ENCODE measurements at places on chromosomes 1 and 21.

- DNase-seq: no peak
Measured at GRCh38 chr1:158095737-158096335, 84.9 kb upstream of the CD1D start.

- no peak for DNase-seq
Measured at GRCh38 chr1:16195518-16195905, 16.9 kb downstream of the ARHGEF19 start.

GRCh38 chr1:117370071-117370470, 2.8 kb downstream of the MAN1A2 start:
- no peak for DNase-seq

DNA sequence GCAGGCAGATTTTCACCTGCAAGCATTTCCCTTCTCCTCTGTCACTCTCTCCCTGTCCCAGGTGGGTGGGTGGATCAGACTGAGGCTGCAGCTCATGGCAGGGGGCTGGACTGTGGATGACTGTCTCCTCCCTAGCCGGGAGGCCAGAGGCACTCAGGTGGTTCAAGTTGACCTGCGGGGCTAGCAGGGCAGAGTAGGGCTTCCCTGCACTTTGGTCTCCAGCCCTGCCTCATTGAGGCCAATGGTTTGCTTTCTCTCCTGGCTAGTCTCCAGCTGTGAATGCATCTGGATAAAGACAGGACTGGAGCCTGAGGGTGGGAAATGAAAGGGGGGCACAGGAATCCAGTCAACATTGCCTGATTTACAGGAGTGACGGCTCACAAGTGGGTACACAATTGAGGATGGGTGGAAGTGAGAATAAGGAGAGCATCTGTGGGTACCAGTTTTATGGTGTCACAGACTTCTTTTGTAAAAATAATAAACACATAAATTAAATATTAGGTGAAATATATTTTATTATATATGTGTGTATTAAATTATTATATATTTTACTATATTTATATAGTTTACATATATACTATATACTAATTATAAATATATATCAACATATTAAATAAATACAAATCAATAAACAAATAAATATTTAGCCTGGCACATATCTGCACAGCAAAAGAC, 25.6 kb downstream of the RUNX1 start:
- DNase-seq: no peak

DNA sequence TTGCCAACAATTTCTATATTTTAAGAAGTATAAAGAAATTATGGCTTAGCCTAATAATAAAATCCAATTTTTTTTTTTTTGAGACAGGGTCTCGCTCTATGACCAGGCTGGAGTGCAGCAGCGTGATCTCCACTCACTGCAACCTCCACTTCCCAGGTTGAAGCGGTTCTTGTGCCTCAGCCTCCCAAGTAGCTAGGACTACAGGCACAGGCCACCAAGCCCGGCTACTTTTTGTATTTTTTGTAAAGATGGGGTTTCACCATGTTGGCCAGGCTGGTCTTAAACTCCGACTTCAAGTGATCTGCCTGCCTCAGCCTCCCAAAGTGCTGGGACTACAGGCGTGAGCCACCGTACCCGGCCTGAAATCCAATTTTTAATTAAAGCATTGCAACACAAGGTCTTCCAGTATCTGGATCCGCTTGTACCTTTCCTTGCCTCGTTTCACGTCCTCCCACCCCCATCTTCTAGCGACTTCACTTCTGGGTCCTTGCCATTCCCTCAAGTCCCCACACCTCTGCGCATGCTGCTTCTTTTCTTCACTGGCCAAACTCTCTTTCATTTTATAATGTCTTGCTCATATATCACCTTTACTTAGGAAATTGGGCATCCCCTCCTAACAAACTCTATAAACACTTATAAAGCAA, 2.3 kb downstream of the FUBP1 start:
- no peak for DNase-seq

GRCh38 chr1:30345491-30346130, 377.8 kb downstream of the MATN1 start:
- no peak for DNase-seq

- DNase-seq: peak; percentile 79
Measured at GRCh38 chr1:204350857-204351573, 8.7 kb downstream of the PLEKHA6 start.

- DNase-seq: no peak
Measured at GRCh38 chr21:31011412-31011811, 26.9 kb downstream of the KRTAP19-8 start.

GRCh38 chr1:30375156-30375555, 348.2 kb downstream of the MATN1 start:
- no peak for DNase-seq

- no peak for DNase-seq
Measured at GRCh38 chr1:156392452-156392853, 23.4 kb downstream of the RHBG start.

DNA sequence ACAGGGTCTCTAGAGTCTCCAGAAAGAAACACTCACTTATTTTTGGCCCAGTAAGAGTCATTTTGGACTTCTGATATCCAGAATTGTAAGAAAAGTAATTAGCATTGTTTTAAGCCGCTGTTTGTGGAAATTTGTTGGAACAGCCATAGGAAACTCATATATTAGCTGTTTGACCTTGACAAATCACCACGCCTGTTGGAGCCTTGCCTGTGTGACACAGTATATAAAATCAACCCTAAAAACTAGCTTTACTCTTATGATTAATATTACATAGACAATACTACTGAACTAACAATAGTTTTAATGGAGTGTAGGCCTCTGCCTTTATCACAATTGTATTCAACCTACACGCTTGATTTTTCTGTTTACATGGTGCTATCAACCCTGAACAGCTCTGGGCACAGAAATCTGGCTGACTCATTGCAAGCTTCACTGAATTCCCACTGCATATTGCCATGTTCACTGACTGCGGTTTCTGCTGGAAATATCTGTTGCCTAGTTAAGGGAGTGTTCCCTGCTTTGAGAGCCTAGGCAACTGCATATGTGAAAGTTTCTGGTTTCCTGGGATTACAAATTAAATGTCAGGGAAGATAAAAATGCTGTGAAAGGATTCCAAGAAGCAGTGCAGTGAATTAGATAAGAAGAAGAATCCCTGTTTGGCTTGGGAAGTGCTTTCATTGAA, 419.5 kb upstream of the DEPDC1 start:
- peak; percentile 67 for DNase-seq

GRCh38 chr1:15352128-15352957, 57.3 kb upstream of the EFHD2 start:
- DNase-seq: no peak

GRCh38 chr1:158028969-158029368, 35.5 kb downstream of the KIRREL1 start:
- DNase-seq: no peak

GRCh38 chr1:27602462-27603308, 1.3 kb downstream of the AHDC1 start:
- DNase-seq: no peak

DNA sequence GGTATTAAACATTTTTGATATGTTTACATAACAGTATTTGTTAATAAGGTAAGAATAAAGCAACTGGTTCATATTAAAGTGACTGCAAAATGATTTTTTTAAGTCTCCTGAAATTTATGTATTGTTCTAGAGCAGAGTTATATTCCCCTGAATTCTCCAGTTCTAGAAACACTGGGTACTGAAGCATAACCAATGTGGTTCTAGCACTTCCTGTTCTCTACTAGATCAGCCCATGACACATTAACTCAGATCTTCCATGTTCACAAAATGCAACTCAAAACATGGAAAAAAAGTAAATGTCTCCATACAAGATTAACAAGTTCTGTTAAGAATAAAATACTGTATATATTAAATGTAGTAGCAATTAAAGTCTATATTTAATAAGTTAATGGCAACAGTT, 3.9 kb downstream of the NEGR1 start:
- DNase-seq: no peak

- DNase-seq: no peak
Measured at GRCh38 chr1:191348328-191348727, 809.9 kb upstream of the RGS18 start.

- DNase-seq: no peak
Measured at GRCh38 chr1:6094246-6094645, 48.6 kb downstream of the KCNAB2 start.

- peak; percentile 58 for DNase-seq
Measured at GRCh38 chr1:8661185-8662110, 156.0 kb downstream of the RERE start.

- DNase-seq: no peak
Measured at GRCh38 chr1:209993061-209993830, 55.2 kb downstream of the SYT14 start.

GRCh38 chr1:111961016-111961415, 28.5 kb downstream of the KCND3 start:
- DNase-seq: no peak

GRCh38 chr1:217955723-217956122, 324.6 kb downstream of the SPATA17 start:
- no peak for DNase-seq

DNA sequence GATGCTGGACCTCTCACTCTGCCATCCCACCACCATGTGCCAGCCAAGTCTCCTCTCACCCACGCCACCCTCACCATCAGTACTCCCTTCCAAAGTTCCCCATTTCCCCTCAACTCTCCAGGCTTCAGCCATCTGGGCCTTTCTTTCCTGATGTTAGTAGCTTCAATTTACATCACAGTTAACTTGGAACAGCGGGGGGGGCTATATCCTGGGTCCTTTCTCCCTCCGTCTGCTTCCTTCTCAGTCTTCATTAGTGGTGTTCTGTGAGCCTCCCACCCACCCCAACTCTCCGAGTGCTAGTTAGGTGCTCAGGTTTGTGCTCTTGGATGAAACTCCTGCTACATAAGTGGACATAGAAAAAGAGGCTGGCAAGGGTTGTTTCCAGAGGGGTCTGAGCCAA, 31.9 kb downstream of the KCNC4 start:
- no peak for DNase-seq

- DNase-seq: peak; percentile 76
Measured at GRCh38 chr1:23483321-23484252, at the start of gene ASAP3. ASAP3 (minus strand) TSS chr1:23484179; CDS start chr1:23484133, 46 bp downstream.

DNA sequence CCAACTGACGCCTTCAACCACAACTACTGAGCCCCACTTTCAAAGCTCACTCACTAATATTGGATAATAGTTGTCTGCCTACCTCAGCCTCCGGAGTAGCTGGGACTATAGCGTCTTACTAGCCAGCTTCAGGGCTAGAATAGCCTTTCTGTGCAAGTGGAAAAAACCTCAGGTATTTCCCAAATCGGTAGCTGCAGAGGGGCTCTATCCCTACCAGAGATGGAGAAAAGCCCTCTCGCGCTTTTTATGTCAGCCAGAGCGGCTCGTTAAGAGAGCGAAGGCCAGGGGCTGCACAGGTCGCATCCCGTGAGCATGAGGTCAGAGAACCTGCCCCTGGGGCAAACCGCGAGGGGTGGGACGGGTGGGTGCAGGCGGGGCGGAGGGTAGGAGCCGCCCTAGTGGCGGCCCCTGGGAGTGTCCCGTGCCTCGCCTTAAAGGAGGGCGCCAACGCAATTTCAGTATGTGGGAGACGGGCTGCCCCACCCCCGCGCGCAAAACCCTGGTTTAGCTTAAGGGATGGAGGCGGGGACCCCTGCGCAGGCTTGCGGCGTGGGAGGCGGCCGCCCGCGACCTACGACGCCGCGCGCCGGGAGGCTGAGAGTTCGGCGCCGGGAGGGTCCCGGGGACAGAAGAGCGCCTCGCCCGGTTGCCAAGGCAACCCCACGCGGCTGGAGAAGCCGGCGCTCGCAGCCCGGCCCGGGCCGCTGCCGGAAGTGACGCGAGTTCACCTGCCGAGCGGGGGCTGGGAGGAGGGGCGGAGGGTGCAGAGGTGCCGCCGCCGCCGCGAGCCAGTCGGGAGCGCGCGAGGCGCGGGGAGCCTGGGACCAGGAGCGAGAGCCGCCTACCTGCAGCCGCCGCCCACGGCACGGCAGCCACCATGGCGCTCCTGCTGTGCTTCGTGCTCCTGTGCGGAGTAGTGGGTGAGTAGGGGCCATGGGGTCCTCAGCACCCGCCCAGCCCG, at the start of gene CXADR:
TSS of gene CXADR (plus strand) at position 791 of the 961 bp plus-strand sequence. CDS start at position 878, 87 bp downstream.
- no peak for DNase-seq

DNA sequence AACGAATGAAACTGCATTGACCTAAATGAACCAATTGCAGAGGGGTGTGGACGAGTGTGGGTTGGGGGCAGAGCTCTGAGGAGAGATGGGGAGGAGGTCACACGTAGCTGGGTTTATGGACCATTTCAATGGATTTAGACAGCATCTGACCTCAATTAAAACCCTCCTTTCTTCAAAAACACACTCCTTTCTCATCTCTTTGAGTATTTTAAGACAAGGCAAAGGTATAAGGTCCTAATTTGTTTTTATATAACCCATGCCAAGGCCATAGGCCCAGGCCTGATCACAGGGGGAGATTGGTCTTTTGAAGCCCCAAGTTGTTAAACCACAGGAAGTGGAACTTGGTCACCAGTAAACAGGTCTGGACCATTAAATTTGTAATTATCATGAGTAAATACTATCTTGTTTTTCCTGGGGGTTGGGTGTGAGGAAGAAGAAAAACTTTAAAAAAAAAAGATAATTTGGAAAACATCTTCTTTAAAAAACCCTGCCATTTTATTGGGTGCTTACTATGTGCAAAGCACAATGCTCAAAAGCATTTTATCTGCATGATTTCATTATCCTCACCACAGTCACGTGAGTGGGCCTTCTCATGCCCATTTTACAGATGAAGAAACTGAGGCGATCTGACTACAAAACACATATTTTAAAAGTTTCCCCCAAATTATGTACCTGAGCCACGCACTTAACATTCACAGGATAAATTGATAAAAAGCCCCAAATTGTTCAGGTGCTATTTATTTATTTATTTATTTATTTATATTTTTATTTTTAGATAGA, 8.9 kb upstream of the INAVA start:
- no peak for DNase-seq

GRCh38 chr1:189374816-189375215, 1102.8 kb downstream of the BRINP3 start:
- DNase-seq: peak; percentile 10

- DNase-seq: no peak
Measured at GRCh38 chr1:28926629-28927265, 12.4 kb downstream of the EPB41 start.

GRCh38 chr1:65421351-65422025, 1.0 kb downstream of the LEPR start:
- DNase-seq: no peak

DNA sequence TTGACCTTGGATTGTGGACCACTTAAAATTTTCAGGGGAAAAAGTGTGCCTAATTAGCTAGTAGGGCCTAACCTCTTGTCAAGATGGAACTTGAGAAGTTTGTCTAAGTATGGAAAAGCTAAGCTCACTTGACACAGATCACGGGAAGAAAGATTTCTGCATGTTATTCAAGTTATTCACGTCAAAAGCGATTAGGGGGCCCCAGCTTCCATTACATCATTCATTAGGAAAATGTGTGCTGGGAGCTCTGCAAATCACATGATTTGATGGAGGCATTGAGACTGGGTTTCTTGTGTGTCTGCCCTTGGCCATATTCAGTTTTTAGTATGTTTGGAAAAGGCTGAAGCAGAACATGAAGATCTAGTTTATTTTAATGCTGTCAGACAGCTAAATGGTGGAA, 15.5 kb upstream of the POGZ start:
- no peak for DNase-seq

- no peak for DNase-seq
Measured at GRCh38 chr1:92424381-92424780, 62.3 kb downstream of the GFI1 start.
